ENCODE measurements at places on chromosomes 13 and 19.

DNA sequence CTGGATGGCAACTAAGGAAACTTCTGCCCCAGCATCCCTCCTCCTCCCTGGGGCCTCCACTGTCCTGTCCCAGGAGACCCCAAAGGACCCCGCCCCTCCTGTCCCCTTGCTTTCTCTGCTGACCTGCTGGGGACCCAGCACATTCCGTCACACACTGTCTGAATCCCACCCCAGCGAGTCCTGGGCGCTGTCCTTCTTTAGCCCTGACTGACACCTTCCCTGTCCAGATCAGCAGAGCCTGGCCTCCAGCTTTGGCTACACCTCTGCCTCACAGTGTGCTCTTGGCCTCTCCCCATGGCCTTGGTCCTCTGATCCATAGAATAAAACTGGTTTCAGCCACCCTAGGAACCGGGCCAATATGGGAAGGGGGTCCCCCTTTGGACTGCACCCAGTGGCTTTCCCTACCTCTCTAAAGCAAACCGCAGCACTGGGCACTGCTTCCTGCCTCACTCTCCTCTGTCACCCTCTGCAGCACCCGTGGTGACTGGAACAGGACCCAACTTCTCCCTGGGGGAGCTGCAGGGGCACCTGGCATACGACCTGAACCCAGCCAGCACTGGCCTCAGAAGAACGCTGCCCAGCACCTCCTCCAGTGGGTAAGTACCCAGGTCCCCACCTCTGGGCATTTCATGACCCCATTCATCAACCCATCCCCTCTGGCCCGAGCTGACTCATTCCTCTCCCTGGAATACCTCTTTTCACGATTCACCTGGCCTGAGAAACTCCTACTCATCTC is 46.4 kb downstream of the SMIM24 start:
- DNase-seq: no peak

- no peak for DNase-seq
Measured at GRCh38 chr13:22176968-22177520, 506.2 kb downstream of the FGF9 start.

DNA sequence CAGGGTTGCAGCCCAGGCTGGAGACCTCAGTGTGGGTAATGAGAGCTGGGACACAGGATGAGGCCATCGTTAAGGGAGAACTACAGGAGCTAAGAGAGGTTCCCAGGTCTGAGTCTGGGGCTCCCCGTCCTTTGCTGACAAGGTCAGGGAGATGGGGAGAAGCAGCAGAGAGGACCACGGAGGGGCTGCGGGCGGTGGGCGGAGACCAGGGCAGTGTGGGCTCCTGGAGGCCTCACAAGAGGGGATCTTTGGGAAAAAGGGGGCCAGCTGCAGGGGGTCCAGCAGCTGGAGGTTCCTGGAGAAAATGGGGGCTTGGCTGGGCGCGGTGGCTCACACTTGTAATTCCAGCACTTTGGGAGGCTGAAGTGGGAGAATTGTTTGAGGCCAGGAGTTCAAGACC is 16.0 kb downstream of the RFX1 start:
- DNase-seq: no peak

GRCh38 chr13:109586509-109587346 is 199.7 kb downstream of the IRS2 start:
- no peak for DNase-seq

- DNase-seq: no peak
Measured at GRCh38 chr13:38950987-38951386, 39.6 kb downstream of the STOML3 start.

DNA sequence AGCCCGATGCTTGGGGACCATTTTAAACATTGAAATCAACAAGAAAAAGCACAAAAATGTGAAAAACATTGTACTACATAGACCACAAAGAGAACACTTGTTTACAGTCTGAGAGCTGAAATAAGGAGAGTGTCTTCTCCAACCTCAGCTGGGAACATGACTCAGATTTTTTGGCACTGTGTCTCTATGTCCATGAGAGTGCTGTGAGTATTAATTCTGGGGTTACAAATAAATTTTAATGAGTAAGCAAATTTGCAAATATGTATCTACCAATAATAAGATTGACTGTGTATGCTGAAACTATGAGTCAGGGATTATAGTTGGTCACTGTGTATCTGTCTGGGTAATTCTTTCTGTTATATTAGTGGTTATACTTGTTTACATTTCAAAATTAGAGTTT is 174.0 kb downstream of the DCT start:
- DNase-seq: no peak

GRCh38 chr19:8615024-8615423 is 4.5 kb upstream of the ADAMTS10 start:
- no peak for DNase-seq

GRCh38 chr13:76913898-76914297 is 27.7 kb upstream of the KCTD12 start:
- DNase-seq: no peak

DNA sequence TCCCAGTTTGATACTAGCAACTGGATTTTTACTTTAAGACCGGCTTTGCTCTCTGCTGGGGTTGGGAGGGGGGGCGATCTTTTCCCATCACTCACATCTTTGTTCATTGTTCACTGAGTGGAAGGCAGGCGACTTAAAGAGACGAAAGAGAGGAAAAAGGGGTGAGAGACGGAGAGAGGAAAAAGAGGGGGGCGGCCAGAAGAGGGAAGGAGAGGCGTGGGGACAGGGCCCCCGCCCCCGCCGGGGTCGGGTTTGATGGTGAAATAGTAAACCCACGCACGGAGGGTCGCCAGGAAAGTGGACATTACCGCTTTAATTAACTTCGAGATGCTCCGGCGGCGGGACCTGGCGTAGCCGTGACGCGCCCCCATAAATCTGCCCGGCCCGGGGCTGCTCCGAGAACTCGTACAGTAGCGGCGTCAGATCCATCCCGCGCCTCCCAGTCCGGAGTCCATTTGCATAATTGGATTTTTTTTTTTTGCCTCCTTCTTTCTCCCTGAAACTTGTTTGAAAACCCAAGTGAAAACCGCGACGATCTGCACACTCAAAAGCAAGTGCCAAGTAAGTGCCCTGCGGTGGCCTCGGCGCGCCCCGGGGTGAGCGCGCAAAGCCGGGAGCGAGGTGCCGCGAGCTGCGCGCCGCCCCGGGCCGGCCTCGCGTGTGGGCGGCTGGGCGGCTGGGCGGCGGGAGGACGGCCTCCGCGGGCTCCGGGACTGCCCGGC is 143.9 kb upstream of the ZNF536 start:
- no peak for DNase-seq

- DNase-seq: no peak
Measured at GRCh38 chr19:19670070-19670551, 1.5 kb downstream of the ZNF101 start.

DNA sequence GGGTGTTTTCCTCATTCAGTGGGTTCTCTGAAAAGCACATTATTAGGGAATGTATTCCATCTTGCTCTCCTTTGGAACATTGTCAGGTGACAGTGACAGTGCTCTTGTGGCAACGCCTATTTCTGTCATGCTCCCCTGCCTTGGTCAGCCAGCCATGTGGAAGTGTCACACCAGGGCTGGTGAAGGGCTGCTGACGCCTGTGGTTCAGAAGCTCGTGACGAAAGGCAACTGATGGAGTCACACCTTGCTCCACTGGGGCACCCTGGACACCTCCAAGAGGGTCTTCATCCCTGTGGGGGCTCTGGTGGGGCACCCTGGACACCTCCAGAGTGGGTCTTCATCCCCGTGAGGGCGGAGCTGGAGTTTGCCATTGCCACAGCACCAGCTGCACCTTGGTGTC is 68.9 kb upstream of the GPR183 start:
- no peak for DNase-seq

DNA sequence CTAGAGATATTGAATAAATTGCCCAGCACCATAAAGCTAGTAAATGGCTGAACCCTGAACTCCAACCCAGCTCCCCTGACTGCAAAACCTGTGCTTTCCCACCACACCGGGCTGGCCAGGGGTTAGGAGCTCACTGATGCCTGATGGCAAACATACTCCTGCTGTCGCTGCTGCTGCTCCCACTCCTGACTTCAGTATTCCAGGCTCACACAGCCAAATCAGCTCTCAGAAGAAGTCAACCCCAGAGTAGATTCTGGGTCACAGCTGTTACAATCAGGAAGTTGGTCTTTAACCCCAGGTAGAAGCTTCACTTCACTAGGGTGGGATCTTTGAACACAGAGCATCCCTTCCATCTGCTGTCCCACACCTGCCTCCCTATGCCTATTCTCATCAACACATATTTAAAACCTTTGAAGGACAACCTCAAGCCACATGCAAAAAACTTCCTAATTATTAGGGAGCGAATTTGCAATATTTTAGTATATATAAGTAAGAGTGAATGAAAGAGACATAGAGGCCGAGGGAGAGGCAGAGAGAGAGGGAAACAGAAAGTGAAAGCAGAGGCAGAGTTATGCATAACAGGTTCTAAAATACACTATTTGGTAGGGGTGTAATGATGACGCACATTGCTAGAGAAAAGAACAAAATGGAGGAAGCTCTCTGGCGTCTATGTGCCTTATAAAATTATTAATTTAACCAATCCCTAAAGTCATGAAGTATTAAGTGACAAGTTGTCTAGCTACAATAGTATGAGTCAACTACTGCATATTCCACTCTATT is 99.4 kb upstream of the SERP2 start:
- no peak for DNase-seq

- DNase-seq: no peak
Measured at GRCh38 chr13:23392313-23392712, 41.2 kb downstream of the SACS start.

DNA sequence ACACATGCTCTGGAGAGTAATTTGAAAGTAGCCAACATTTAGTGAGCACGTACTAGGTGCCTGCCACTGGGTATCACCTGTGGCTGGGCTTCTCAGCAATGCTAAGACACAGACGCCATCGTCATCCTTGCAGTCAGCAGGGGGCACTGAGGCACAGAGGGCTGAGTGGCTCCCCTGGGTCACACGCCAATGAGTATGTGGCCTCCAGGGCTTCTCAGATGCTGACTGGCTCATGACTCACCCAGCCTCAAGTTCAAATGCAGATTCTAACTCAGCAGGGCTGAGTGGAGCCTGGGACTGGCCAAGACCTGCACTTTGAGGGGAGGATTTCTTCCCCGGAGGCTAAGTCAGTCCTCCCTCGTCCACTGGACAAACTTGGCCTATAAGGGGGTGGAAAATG is 115.1 kb upstream of the CACNA1A start:
- DNase-seq: peak; percentile 26
